ENCODE measurements at places on chromosomes 7 and 10. TPM values are rescaled to one million over a fixed set of nuclear protein-coding genes. Genes with fewer than 3 reads are reported as not detected.

ADAM8 gene
- total RNA-seq, result 19.5 TPM

ANXA8L1 gene
- total RNA-seq, result not detected

ITPRID1 gene
- total RNA-seq, result not detected

TBX20 gene
- total RNA-seq, result not detected

IQUB gene
- total RNA-seq, result 0.24 TPM

TAX1BP1 gene
- 108 TPM for total RNA-seq

TLL2 gene
- not detected for total RNA-seq

ADCYAP1R1 gene
- total RNA-seq, result not detected

SLC13A1 gene
- not detected for total RNA-seq

C10orf67 gene
- total RNA-seq, result not detected

UNCX gene
- total RNA-seq, result not detected

LZTS2 gene
- 44.7 TPM for total RNA-seq

SLC18A2 gene
- not detected for total RNA-seq

MCM10 gene
- 0.61 TPM for total RNA-seq

MYOZ1 gene
- total RNA-seq, result not detected

UCN3 gene
- total RNA-seq, result not detected

AKR1C3 gene
- total RNA-seq, result 14.1 TPM

MTPN gene
- 117 TPM for total RNA-seq

CFAP69 gene
- 0.80 TPM for total RNA-seq

ECHDC3 gene
- total RNA-seq, result not detected

CNPY1 gene
- not detected for total RNA-seq

VIPR2 gene
- total RNA-seq, result not detected

DOCK4 gene
- 2.0 TPM for total RNA-seq

TCF7L2 gene
- total RNA-seq, result 3.5 TPM

FXYD4 gene
- total RNA-seq, result not detected

NAT16 gene
- not detected for total RNA-seq

SFRP4 gene
- not detected for total RNA-seq

INMT gene
- 0.54 TPM for total RNA-seq

TCAF2 gene
- 33.8 TPM for total RNA-seq

DNAJC12 gene
- total RNA-seq, result 6.9 TPM

CALCR gene
- total RNA-seq, result not detected

SP4 gene
- 40.8 TPM for total RNA-seq

RAB19 gene
- total RNA-seq, result 1.8 TPM

VPS26A gene
- total RNA-seq, result 33.7 TPM

CHST3 gene
- not detected for total RNA-seq

HSPA12A gene
- total RNA-seq, result not detected

C10orf143 gene
- total RNA-seq, result 4.0 TPM

SDK1 gene
- 0.31 TPM for total RNA-seq

OR9A2 gene
- total RNA-seq, result not detected

GLI3 gene
- total RNA-seq, result not detected

VWDE gene
- total RNA-seq, result 3.9 TPM

CARD11 gene
- 113 TPM for total RNA-seq

DBNL gene
- 167 TPM for total RNA-seq

CLCN1 gene
- not detected for total RNA-seq

VWA2 gene
- 0.27 TPM for total RNA-seq

CTAGE15 gene
- total RNA-seq, result not detected
